Bronchial epithelial cell (primary cell): ENCODE measurements at places on chromosomes 1 and 21. TPM values are rescaled to one million over a fixed set of nuclear protein-coding genes. Genes with fewer than 3 reads are reported as not detected.
A peak's percentile ranks its signal among the peaks of the same experiment; 100 is the strongest.

The TRIM67 gene
- not detected in 2 replicates for total RNA-seq

- DNase-seq = no peak
Measured at GRCh38 chr1:85279458-85280080, 3.1 kb upstream of the BCL10 start.

The IFNAR2 gene
- total RNA-seq = 1.4 and 2.1 TPM in 2 replicates

The TNFRSF8 gene
- total RNA-seq = not detected in 2 replicates

The HSD11B1 gene
- 4.1 and 10.5 TPM in 2 replicates for total RNA-seq

GRCh38 chr1:86303041-86303690 lies 93.0 kb downstream of the ODF2L start:
- DNase-seq = no peak

DNA sequence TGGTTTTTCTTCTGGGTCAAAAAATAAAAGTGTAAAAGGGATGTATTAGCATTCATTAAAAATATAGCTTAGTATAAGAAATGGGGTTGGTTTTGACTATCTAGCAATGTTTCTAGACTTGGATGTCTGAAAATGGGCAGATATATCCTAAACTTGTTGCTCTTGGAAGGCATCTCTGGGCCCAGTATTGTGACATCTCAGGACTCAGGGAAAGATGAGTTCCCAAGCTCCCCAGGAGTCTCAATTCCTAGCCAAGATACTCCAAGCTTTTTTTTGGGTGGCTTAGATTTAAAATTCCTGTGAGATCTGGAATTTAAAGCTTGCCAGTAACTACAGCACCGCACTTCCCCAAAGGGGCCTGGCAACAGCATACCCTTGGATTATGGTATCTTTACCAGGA lies 11.5 kb upstream of the HSD17B7 start:
- DNase-seq = no peak

The TMEM240 gene
- 0.53 and 0.64 TPM in 2 replicates for total RNA-seq

- peak; percentile 98 for DNase-seq
Measured at GRCh38 chr1:96362623-96363022, 359.0 kb upstream of the PTBP2 start.

The HMGN1 gene
- total RNA-seq = 341 and 362 TPM in 2 replicates

The CHRM3 gene
- 1.0 and 1.6 TPM in 2 replicates for total RNA-seq

GRCh38 chr1:39754026-39754570 lies 15.4 kb downstream of the PPIE start:
- no peak for DNase-seq

The SIM2 gene
- total RNA-seq = 0.26 TPM in 2 replicates

The DENND2D gene
- 23.7 and 24.3 TPM in 2 replicates for total RNA-seq

- peak; percentile 56 for DNase-seq
Measured at GRCh38 chr1:199279067-199279466, 640.2 kb downstream of the PTPRC start.

The KRTAP11-1 gene
- total RNA-seq = not detected in 2 replicates

The FCRL2 gene
- not detected in 2 replicates for total RNA-seq
